ENCODE measurements at places on chromosomes 16 and 17.

DNA sequence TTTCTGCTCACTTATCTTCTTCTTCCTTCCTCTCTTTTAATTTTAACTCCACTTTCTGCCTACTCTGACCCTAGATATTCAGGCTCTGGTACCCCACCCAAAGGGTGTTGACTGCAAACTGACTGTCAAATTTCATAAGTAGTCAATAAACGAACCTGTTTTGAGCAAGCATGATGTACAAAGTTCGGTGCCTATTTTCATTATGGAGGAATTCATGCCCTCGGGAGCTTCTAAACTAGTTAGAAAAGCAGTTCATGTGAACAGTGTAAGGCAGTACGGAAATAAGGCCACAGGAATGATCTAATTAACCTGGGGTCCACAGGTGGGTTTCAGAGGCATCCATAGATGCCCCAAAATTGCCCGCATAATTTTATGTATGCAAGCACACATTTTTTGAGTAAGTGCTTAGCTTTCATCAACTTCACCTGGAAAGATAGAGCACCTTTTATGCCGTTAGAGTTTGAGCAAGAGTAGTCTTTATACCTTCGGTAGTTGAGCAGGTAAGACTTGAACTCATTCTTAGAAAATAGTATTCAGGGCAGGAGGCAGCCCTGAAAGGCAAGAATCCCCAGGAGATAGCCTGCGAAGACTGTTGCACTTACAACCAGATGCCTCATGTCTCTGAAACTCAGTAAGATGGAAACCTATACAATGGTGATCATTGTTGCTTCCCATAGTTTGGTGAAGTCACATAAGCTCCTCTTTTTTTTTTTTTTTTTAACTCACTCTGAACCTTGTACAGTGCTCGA is 36.6 kb upstream of the TBX2 start:
- no peak for DNase-seq

GRCh38 chr17:6456914-6457687 is 12.8 kb downstream of the PIMREG start:
- DNase-seq = no peak

- DNase-seq = no peak
Observed at GRCh38 chr17:65855675-65856074, 294.2 kb upstream of the AXIN2 start.

DNA sequence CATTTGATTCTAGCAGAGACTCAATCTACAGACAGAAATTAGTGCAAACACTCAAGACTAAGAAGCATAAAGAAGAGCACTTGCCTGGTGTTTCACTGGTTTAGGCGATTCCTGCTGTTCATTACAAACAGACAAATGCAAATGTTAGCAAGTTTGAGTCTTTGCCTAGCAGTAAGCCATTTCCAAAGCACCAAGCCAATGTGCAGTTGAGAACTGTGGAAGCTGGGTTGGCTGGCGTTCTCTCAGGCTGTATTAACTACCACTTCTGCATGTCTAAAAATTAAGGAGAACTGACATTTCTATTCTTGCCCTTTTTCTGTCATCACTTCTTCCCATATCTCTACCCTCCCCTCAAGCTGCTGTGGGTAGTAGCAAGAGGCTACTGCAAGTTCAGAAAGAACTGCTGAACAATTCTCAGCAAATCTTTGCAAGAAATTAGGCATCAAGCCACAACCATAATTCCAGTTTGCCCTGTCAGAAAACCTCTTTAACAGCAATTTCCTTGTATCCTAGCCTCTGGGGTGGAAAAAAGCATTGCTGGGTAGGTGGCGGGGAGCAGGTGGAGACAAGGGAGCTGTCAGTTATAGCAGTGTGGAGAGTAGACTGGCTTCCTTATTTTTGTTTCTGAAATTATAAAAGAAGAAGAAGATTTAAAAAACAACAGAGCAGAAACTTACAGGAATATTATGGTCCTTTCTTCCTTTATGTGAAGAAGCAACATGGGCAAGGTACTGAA is 53.8 kb downstream of the MYH10 start:
- DNase-seq = no peak

- DNase-seq = no peak
Observed at GRCh38 chr17:58364270-58364942, 12.4 kb upstream of the SUPT4H1 start.

- no peak for DNase-seq
Observed at GRCh38 chr17:27575912-27576252, 55.1 kb upstream of the LGALS9 start.

- DNase-seq = no peak
Observed at GRCh38 chr16:17367923-17368322, 102.8 kb downstream of the XYLT1 start.

DNA sequence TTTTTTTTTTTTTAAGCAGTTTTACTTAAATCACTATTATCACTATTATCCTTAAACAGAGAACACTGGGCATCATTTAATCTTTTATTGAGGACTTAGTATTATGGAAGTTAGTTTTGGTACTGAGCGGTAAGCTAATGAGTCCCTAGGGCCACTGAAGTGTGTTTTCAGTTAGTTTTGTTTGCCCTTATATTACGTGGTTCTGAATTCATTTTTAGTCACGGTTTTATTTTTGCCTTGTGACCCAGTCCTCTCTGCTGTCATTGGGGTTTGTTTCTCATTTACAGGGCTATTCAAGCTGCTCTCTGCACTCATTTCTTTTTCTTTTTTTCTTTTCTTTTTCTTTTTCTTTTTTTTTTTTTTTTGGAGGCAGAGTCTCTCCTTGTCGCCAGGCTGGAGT is 17.3 kb downstream of the RABEP1 start:
- no peak for DNase-seq

GRCh38 chr17:29140051-29140621 is 40.1 kb downstream of the MYO18A start:
- DNase-seq = no peak

GRCh38 chr17:70040336-70040735 is 34.7 kb upstream of the KCNJ16 start:
- no peak for DNase-seq

- no peak for DNase-seq
Observed at GRCh38 chr16:58699151-58699550, 14.6 kb upstream of the SLC38A7 start.

GRCh38 chr17:80877729-80878303 is 113.8 kb upstream of the CHMP6 start:
- DNase-seq = no peak

GRCh38 chr16:88390735-88391134 is 8.0 kb downstream of the ZNF469 start:
- DNase-seq = no peak

- DNase-seq = no peak
Observed at GRCh38 chr17:6924208-6924607, 71.6 kb upstream of the ALOX12 start.

- DNase-seq = no peak
Observed at GRCh38 chr17:67620636-67621035, 97.1 kb upstream of the NOL11 start.

- DNase-seq = peak; percentile 84
Observed at GRCh38 chr16:74607310-74607961, 522 bp upstream of the GLG1 start.

- DNase-seq = no peak
Observed at GRCh38 chr17:67594115-67594880, 123.4 kb upstream of the NOL11 start.

DNA sequence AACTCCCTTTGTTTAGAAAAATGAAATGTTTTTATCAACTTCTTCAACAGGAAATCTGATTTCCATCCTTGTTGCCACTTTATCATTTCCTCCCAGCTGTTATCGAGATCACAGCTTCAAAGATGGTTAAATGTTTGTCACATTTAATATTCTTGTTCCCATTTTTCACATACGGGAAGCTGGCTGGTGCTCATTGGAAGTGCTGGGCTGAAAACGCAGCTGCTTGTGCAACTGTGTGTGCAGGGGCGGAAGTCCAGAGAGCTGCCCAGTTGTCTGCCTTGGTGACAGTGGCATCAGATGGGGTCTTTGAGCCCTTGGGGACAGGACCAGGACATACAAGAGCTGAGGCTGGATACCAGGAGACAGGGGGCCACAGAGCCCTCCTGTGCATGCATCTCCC is 549.2 kb upstream of the CDH11 start:
- no peak for DNase-seq

DNA sequence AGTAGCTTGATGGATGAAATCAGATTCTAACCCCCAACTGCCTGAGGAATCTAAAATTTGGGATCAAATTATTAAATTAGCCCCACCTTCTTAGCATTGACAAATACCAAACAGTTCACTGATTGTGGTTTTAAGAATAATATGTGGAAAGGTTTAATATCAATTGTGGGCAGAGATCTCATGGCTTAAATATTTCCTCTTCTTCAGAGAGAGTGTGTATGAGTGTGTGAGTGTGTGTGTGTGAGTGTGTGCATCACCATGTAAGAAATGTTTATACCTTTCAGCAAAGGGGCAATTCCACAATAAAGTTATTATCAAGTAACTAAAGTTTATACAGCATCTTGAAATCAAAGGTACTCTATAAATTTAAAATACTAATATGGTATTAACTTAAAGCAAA is 3.2 kb downstream of the SMURF2 start:
- no peak for DNase-seq

DNA sequence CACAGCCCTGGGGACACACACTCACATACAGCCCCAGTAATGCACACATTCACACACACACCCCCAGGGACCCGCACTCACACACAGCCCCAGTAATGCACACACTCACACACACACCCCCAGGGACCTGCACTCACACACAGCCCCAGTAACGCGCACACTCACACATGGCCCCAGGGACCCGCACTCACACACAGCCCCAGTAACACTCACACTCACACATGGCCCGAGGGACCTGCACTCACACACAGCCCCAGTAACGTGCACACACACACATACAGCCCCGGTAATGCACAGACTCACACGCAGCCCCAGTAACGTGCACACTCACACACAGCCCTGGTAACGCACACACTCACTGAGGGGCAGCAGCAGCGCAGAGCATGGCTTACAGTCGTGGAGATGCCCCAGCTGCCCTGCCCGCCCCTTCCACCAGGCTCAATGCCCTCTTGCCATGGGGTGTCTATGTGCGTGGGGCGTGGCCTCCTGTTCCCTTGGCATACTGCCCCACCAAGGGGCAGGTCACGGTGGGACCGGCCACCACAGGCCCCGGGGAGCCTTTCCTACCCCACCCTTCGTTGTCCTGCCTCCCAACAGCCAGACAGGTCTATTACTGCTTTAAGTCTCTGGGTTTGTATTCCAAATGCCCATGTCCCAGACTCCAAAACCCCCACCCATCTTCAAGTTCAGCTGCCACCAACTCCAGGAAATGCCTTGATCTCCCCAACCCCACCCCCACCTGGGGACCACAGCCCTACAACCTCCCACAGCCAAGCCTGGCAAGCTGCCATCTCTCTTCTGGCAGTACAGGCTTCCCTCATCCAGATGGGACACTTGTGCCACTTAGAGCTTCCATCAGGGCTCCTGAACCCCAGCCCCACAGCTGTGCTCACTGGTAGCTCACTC is 2.7 kb downstream of the CCDC102A start:
- no peak for DNase-seq

- DNase-seq = no peak
Observed at GRCh38 chr16:81878529-81878928, 99.4 kb downstream of the PLCG2 start.

GRCh38 chr17:43013296-43013695 is 6.7 kb downstream of the IFI35 start:
- no peak for DNase-seq

DNA sequence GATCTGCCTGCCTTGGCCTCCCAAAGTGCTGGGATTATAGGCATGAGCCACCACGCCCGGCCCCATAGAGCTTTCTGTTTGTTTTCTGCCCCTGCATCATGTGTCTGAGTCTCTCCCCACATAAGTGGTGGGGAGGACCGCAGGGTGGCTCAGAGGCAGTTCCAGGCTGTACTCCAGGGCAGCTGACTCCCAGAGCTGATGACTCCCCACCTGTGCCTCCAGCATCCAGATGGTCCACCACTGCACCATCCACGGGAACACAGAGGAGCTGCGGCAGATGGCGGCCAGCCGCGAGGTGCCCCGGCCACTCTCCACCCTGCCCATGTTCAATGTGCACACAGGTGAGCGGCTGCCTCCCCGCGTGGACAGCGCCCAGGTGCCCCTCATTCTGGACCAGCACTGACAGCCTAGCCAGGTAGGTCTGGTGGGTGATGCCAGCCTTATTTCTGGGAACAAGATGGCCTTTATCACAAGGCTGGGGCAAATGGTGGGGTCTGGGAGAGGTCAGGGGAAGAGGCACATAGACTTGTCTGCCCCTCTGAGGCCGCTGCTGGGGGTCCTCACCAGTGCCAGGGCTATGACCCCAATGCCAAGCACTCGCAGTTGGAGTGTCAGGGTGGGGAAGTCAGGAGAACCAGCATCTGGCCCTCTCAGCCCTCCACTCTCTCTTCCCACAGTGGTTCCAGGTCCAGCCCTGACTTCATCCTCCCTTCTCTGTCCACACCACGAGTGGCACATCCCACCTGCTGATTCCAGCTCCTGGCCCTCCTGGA is 9.4 kb downstream of the SGCA start:
- no peak for DNase-seq

DNA sequence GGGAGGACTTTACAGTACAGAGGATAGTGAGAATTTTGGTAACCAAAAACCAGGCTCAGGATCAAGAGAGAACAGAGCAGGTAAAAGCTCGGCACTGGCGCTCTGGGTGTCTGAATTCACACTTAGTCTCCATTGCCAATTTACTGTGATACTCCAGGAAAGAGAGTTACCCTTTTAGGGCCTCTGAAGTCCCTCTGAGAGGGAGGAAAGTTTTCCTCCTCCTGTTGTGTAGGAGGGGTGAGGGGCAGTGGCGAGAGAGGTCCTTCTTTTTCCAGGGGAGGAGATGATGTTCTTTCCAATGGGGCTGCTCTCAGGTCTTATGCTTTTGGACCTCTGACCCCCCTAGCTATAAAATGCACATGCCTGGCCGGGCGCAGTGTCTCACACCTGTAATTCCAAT is 5.4 kb upstream of the TNS4 start:
- no peak for DNase-seq

DNA sequence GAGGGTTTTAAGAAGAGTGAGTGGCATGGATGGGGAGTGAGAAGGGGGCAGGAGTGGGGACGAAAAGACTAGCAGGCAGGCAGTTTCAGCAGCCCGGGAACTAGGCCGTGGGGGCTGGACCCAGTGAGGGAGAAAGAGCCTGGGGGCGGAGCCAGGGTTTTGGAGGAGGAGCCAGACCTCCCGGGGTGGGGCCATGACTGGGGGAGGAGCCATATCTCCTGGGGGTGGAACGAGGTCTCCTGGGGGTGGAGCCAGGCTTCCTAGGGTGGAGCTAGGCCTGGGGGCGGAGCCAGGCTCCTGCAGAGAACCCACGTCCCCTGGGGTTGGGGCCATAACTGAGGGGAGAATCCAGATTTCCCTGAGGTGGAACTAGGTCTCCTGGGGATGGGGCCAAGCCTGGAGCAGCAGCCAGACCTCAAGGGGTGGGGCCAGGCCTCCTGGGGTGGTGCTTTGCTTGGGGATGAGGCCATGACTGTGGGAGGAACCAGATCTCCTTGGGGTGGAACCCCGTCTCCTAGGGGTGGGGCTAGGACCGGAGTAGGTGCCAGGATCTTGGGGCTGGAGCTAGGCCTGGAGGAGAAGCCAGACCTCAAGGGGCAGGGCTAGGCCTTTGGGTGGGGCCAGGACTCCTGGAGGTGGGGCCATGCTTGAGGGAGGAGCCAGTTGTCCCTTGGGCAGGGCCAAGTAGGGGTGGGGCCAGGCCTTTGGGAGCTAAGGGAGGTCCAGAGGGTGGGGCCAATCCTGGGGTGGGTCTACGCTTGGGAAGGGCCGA is 41.7 kb upstream of the JPH3 start:
- no peak for DNase-seq

Measured in NCI-H1092 treated with DMSO at 0.1 percent for 48 hours (cell line).